Keratinocyte (primary cell): ENCODE measurements at places on chromosomes 5 and 9.

- no peak overlapping the region for H3K4me3 ChIP-seq
- H3K27ac ChIP-seq, result no peak overlapping the region
- H3K27me3 ChIP-seq, result no peaks in the 10 kb centered on the region
Observed at GRCh38 chr5:174581479-174581878, 142.9 kb upstream of the MSX2 start.

- peaks cover 8% of the 10 kb centered on the region for H3K4me1 ChIP-seq
- no peak overlapping the region for H3K27ac ChIP-seq
- H3K36me3 ChIP-seq, result no peaks in the 10 kb centered on the region
- H3K4me3 ChIP-seq, result no peak overlapping the region
- peak; percentile 5 for DNase-seq
Observed at GRCh38 chr9:7756088-7756487, 43.5 kb downstream of the DMAC1 start.

- H3K4me1 ChIP-seq, result no peaks in the 10 kb centered on the region
- no peaks in the 10 kb centered on the region for H3K36me3 ChIP-seq
- no peak overlapping the region for H3K4me3 ChIP-seq
- peaks cover 6% of the 10 kb centered on the region for H3K27me3 ChIP-seq
- DNase-seq, result no peak
- H3K27ac ChIP-seq, result no peak overlapping the region
Observed at GRCh38 chr9:98867103-98867428, 59.6 kb downstream of the GALNT12 start.

DNA sequence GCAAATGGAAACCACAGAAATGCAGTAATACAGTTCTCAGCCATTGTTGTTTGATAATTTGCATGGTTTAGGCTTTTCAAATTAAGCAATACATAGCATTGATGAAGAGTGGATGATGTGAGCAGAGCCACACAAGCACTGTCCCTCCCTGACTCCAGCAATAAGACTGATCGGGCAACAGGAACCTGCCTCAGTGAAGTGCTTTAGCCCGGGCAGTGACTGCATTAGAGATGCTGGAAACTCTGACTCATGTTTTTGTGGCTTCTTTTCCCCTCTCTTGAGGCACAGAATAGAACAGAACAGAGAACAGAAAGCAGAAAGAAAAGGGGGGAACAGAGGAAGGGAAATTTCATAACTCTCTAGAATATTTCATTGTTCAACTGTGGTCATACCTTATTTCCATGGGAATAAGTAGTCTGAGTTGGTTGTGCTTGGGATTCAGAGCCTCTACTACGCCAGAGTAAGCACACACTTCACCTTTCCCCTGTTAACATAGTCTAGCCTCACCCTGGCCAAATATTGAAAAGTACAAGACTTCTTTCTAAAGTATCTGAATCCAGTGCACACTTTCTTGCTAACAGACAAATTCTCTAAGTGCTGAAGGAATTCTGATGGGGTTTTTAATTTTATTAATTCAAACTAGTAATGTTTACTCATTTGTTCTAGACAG, 164.8 kb upstream of the VCAN start:
- H3K27ac ChIP-seq, result no peak overlapping the region
- H3K36me3 ChIP-seq, result no peaks in the 10 kb centered on the region
- no peaks in the 10 kb centered on the region for H3K27me3 ChIP-seq
- peaks cover 3% of the 10 kb centered on the region for H3K4me1 ChIP-seq

DNA sequence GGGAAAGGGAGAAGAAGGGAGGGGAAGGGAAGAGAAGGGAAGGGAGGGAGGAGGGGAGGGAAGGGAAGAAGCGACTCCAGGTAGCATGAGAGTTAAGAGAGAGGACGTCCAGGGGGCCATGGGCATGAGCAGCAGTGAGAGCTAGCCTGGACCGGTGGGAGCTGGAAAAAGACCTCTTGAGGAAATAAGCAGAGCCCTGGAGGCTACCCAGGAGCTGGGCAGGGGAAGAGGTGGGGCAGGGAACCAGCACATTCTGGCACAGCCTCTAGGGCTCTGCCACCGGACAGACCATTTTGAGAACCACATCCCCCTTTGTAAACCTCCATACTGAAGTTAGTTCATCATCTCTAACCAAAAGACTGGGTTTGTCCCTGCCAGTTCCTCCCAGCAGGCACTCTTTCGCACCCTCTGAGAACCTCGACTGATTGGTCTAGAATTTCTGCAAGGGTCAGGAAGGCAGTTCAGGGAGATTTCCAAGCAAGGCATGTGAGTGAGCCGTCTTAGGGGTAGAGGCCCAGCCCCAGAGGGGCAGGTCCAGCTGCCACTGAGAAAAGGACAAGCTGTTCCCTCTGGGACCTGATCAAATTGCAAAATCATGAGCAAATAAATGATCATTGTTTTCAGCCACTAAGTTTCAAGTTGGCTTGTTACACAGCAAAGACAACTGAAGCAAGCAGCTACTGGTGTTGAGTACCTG, 11.6 kb downstream of the NAIF1 start:
- no peak for DNase-seq
- H3K4me3 ChIP-seq, result no peak overlapping the region
- H3K4me1 ChIP-seq, result peaks cover 20% of the 10 kb centered on the region
- H3K36me3 ChIP-seq, result no peaks in the 10 kb centered on the region
- no peak overlapping the region for H3K27ac ChIP-seq

GRCh38 chr5:135214897-135215616, 181.0 kb upstream of the PITX1 start:
- no peak for DNase-seq
- H3K36me3 ChIP-seq, result no peaks in the 10 kb centered on the region
- no peak overlapping the region for H3K4me3 ChIP-seq
- no peaks in the 10 kb centered on the region for H3K4me1 ChIP-seq

- no peak for DNase-seq
- H3K4me3 ChIP-seq, result no peak overlapping the region
- H3K27ac ChIP-seq, result no peak overlapping the region
- H3K4me1 ChIP-seq, result no peaks in the 10 kb centered on the region
- H3K27me3 ChIP-seq, result no peaks in the 10 kb centered on the region
Observed at GRCh38 chr5:151125421-151125820, 32.2 kb downstream of the ANXA6 start.

DNA sequence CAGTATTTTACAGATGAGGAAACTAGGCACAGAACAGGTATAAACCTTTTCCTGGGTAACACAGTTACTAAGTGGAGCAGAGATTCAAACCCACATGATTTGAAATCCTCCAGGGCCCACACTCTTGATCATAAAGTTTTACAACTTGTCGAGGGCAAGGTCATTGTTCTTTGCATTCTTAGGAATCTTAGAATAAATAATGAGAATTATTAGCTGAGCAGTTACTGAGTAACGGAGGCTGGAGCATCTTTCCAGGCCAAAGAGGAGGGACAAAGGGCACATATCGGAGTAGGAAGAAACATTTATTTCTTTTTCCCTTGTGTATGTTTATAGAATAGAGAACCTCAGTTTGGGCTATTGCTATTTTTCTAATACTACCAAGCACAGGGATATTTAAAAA, 27.1 kb upstream of the F2R start:
- no peak overlapping the region for H3K4me3 ChIP-seq
- H3K27ac ChIP-seq, result peak overlapping the region; percentile 73
- H3K27me3 ChIP-seq, result no peaks in the 10 kb centered on the region
- no peak for DNase-seq

DNA sequence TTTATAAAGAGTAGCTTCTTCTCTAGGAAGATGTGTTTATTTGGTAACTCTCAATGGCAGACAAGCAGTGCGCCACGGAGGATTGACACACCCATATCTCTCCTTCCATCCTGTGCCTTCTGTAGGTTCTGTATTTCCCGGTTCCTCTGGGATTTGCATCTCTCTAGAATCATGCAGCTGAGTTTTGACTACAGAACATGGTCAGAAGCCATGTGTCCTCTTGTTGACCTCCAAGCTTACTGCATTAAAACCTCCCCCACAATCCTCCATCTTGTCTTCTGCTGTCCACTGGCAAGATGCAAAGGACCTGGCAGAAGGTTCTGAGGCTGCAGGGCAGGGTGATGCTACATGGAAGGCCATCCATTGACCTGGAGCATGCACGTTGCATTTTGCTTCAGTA, 482.0 kb downstream of the DMRT2 start:
- no peak overlapping the region for H3K27ac ChIP-seq
- H3K4me3 ChIP-seq, result no peak overlapping the region
- no peaks in the 10 kb centered on the region for H3K36me3 ChIP-seq

- H3K4me3 ChIP-seq, result no peak overlapping the region
- H3K27me3 ChIP-seq, result no peaks in the 10 kb centered on the region
- DNase-seq, result no peak
- no peaks in the 10 kb centered on the region for H3K4me1 ChIP-seq
Observed at GRCh38 chr5:128154943-128155342, 71.4 kb downstream of the SLC12A2 start.

- DNase-seq, result no peak
- H3K27me3 ChIP-seq, result peaks cover 3% of the 10 kb centered on the region
- H3K4me3 ChIP-seq, result no peak overlapping the region
- no peak overlapping the region for H3K27ac ChIP-seq
- H3K36me3 ChIP-seq, result no peaks in the 10 kb centered on the region
Observed at GRCh38 chr5:137336161-137336560, 163.0 kb downstream of the SPOCK1 start.
